ENCODE measurements at places on chromosomes 4 and X.

- DNase-seq = no peak
These were observed 241.4 kb upstream of the RPS6KA3 start for GRCh38 chrX:20507901-20508620.

GRCh38 chr4:149841686-149842085, 26.0 kb upstream of the IQCM start:
- DNase-seq = no peak

DNA sequence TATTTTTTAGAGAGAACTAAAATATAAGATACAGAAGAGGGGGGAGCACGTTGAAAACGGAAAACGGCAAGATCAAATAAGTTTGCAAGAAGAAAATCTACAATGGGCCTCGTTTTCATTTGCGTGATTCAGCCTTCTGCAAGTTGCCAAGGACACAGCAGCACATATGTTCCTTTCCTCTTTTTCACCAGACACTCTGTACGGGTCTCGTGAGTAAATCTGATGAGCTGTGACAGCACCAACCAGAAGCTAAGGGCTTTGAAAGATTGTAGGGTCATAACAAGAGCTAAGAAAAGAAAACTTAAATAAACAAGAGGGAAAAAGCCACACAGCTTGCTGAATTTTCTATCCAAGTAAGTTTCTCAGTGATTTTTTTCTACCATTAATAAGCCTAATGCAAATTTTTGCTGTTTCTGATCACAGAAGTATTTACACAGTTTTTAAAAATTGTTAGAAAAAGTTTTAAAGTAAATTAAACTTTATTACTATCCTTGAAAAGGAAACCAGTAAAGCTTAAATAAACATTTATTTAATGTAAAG, 63.4 kb downstream of the SCML2 start:
- DNase-seq = no peak

DNA sequence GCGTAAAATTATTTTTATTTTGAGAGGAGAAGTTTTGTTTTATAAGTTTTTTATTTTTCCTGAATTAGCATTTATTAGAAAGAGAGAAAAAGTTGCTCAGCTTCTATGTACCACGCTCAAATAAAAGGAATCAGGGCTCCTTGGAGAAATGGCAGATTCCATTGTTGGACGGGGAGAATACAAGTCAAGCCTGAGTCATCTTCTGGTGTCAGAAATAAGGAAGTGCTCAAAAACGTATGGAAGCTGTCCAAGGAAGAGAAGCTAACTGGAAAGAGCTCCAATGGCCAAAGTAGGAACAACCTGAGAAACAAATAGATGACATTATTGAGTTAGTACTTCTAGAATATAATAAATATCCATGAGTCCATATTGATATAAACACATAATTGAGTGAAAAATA, 89.3 kb upstream of the NEIL3 start:
- no peak for DNase-seq

DNA sequence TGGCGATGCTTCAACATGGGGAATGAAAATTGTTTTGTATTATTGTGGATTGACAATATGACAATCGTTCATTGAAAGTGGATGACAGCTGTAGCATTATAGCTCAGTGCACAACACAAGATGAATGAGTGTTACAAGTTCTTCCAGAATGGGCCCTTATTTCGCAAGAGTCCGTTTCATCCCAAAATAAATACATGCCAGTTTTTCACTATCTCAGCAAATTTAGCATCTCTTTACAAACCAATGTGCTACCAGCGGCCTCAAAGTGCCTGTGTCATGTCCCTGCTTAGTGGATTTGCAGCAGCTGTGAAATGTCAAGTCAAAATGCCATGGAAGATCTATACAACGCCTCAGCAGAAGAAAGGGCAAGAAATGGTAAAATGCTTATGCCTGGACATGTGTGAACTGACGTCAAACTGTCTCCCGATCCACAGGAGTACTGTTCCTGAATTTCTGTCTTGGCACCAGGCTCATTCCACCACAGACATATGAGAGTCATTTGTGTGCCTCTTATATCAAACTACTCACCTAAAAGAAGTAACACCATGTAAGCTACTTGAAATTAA, 109.6 kb downstream of the MAML3 start:
- DNase-seq = no peak

Data from activated naive CD8-positive, alpha-beta T cell treated with anti-CD3 and anti-CD28 coated beads, Interleukin-2, amount 50 U/mL, for 24 hours (primary cell).